ENCODE measurements at places on chromosomes 13 and 19. TPM values are rescaled to one million over a fixed set of nuclear protein-coding genes. Genes with fewer than 3 reads are reported as not detected.

Gene ZNF560
- total RNA-seq = not detected

Gene ZNF549
- total RNA-seq = 10.6 TPM

Gene KIR2DL1
- not detected for total RNA-seq

DNA sequence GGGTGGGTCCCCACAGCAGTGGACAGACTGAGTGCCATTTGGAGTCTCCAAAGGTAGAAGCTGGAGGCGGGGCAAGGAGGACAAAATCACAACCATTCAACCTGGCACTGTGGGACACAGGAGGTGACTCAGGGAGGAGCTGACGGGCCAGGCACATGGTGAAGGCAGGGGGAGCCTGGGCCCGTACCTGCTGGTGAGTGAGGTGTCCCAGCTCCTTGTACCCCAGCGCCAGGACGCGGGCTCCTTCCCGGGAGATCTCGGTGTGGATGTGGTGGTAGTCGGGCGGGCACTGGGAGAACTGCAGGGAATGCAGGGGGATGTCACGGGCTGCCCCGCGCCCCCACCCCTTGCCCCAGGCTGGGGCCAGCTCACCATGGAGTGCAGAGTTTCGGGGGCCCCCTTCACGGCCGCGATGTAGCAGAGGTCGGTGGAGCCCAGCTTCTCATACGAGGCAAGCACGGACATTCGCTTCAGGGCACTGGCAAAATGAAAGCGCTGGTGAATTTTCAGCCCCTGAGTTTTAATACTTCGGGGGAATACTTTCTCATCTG, 9.8 kb downstream of the ATP13A1 start:
- no peak for DNase-seq

- no peak for DNase-seq
Measured at GRCh38 chr13:111398715-111399299, 78.4 kb downstream of the TEX29 start.

GRCh38 chr19:37966662-37967231, 59.7 kb downstream of the SIPA1L3 start:
- DNase-seq = no peak

DNA sequence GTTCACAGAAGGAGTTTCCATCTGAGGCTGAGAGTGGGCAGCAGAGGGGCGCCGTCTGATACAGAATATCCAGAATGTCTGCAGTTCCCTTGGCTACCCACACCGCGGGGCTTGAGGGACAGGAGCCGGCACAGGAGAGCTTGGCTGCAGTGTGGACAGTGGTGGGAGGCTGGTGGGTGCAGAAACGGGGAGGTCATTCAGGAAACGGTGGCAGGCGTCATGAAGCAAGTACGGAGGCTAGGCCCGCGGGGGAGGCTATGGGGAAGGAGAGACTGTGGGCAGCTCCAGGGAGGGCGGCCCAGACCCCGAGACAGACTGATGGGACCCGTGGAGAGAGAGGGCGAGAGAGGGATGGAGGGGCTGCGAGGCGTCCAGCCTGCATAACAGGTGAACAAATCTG, 55.2 kb upstream of the UQCRFS1 start:
- no peak for DNase-seq

Gene ZNF540
- 0.40 TPM for total RNA-seq

DNA sequence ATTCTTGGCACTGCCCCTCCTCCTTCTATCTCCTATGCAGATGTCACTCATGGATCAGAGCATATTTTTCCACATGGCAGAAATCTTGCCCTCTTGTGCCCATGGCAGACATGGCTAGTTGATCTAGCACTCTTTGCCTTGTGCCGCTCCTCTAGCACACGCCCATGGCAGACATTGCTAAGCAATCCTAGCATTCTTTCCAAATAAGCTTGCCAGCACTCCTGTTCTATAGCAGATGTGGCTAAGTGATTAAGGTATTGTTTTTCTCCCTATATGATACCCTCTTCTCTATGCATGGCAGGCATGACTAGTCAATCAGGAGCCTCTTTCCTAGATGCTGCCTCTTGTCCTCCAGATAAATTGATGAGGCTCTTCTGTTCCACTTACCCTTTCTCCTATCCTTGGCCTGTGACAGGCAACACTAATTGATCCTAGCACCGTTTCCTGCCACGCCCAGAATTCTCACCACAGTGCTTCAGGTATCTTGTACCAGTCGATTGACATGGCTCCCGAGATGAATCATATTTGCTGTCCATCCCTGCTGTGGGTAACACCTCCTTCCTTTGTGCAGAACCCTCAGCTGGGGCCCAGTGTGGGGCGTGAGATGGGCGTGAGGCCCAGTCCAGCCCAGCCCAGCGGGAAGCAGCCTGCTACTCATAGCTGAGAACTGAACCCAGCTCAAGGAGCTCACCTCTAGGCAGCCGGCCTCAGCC, 26.9 kb downstream of the TMED1 start:
- DNase-seq = no peak

GRCh38 chr13:99620806-99621205, 119.5 kb downstream of the TM9SF2 start:
- DNase-seq = no peak

DNA sequence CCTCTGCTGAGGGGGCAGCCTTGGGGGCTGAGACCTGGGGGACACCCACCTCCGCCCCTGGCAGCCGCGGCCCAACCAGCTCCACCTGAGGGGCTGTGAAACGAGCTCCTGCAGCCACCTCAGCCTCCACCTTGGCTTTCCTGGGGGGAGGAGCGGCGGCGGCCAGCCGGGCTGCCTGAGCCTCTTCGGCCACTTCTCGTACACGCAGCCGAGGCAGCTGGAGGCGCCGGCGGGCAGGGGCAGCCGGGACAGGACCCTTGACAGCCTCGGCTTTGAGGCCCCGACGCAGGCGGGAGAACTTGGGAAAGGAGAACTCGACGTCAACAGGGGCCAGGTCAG, 7.6 kb upstream of the HIPK4 start:
- no peak for DNase-seq

Gene VAV1
- not detected for total RNA-seq

Gene EFNA2
- 34.7 TPM for total RNA-seq

Gene ZNF701
- total RNA-seq = 16.2 TPM

DNA sequence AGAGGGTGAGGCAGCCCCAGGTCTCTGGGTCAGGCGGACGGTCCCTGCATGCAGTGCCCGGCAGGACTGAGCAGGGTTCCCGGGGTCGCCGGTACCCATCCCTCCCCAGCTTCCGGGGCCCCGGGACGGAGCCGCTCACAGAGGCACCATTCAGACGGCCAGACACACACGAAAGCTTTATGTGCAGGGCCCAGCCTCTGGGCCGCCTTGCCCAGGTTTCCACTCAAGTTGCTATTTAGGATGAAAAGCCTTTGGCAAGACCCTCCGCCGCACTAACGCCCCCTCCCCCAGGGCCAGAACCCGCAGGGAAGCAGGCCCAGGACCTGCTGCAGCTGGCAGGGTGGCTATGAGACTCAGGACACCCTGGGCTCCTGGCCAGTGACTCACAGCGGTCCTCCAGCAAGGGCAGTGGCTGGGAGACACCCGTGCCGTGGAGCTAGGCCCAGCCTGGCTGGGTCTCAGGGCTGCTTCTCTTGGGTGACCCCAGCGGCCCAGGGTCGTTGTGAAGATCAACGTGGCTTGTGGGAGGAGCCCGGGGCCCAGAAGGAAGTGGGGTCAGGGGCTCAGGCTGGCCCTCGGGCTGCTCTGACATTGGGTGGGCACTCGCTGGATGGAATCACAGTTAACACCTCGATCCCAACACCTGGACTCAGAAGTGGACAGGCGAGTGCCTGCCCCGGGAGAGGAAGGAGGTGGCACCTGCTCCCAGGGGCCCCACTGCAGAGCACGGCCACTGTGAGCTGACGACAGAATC, 4.8 kb downstream of the C19orf25 start:
- no peak for DNase-seq

Gene WDR18
- 156 TPM for total RNA-seq

DNA sequence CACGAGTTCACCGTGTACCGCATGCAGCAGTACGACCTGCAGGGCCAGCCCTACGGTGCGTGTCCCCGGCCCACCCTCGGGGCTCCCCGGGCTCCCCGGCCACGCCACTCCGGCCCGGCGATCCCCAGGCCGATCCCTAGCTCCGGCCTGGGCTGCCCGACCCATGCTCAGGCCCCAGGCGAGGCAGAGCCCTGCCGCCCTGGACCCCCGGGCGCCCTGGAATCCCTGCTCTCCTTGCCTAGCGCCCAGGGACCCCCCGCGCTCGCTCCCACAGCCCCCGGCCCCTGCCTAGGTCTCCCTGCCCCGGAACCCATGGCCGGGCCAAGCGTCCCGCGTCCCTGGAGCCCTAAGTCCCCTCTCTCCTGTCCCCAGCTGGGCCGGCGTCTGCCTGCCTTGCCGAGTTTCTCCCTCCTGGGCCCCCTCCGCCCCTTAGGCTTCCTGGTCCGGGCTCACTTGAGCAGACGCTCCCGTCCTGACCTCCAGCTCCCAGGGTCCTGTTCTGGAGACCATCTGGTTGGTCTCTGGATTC, 494 bp downstream of the NCLN start:
- peak; percentile 41 for DNase-seq

GRCh38 chr19:33278403-33279269, 23.7 kb downstream of the CEBPA start:
- no peak for DNase-seq

GRCh38 chr13:48258002-48258401, 25.0 kb downstream of the ITM2B start:
- no peak for DNase-seq

DNA sequence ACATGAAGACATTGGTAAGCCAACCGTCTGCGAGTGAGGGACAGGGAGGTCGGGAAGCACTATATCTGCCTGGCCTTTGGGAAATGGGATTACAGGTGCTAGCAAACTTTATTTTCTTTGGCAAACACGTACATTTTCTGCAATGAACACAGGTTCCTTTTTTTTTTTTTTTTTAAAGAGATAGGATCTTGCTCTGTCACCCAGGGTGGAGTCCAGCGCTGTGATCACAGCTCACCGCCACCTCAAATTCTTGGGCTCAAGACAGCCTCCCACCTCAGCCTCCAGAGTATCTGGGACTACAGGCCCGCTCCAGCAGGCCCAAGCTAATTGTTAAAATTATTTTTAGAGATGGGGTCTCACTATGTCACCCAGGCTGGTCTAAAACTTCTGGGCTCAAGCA, 24.2 kb downstream of the ELAVL1 start:
- DNase-seq = no peak

- DNase-seq = no peak
Measured at GRCh38 chr13:108185223-108185622, 30.1 kb downstream of the LIG4 start.

GRCh38 chr19:13669780-13670355, 94.5 kb upstream of the MRI1 start:
- DNase-seq = no peak

Gene MFSD12
- total RNA-seq = 34.1 TPM

- DNase-seq = peak; percentile 60
Measured at GRCh38 chr19:30498707-30499106, 126.5 kb downstream of the ZNF536 start.

GRCh38 chr19:7852851-7853769, 21.1 kb downstream of the PRR36 start:
- DNase-seq = peak; percentile 91

DNA sequence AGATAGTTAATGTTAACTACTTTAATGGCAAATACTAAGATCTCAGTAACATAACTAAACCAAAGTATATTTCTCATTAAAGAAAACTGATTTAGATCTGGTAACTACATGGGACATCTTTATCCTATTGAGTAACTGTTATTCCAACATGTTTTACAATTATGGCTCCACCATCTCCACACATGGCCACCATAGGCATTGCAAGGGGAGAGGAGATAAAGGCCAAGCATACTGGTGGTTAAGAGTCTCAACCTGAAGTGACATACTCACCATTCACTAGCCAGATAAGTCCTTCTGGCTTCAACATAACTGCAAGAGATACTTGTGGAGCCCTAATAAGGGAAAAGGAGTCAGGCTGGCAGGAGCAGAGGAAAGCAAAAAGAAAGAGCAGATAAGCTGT, 1586.4 kb upstream of the SPRY2 start:
- peak; percentile 6 for DNase-seq

GRCh38 chr19:57829316-57829715, 783 bp upstream of the ZNF587B start:
- no peak for DNase-seq

DNA sequence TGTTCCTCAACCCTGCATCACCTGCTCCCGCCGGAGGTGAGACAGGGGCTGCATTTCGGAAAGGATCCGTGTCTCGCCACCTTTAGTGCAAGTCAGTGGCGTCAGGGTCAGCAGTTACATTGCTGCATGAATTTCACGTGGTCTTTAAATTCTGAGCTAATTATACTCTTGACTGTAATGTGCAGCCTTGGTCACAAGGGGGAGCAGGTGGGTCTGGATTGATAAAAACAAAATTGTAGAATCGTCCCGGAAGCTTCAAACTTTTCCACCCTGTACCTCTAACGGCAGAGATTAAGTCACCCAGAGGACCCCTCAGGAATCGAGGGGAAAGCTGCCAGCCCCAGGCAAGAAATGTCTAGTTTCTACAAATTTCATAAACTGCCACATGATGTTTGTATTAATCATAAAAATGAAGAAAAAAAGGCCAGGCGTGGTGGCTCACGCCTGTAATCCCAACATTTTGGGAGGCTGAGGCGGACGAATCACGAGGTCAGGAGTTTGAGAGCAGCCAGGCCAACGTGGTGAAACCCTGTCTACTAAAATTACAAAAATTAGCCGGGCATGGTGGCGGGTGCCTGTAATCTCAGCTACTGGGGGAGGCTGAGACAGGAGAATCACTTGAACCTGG, 20.2 kb downstream of the BBC3 start:
- peak; percentile 75 for DNase-seq

- DNase-seq = no peak
Measured at GRCh38 chr13:30745906-30746686, 10.8 kb downstream of the ALOX5AP start.

DNA sequence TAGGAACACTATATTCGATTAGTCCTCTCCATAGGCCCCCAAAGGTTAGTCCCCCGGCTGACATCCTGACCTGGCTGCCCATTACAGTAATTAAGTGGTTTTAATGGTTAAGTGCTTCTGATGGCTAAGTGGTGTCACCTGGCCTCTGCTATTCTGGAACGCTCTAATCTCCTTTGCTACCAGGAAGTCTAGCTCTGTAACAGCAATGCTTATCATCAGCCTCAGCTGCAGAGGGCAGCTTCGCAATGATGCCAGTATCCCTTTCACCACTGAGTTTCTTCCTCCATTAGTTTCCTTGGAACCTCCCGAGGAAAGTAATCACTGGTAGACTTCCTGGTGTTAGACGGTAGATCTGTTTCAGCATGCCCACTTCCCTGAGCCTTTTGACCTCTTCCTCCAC, 8.6 kb upstream of the RNF6 start:
- DNase-seq = no peak

- no peak for DNase-seq
Measured at GRCh38 chr19:49971991-49972411, 11.0 kb upstream of the SIGLEC11 start.

DNA sequence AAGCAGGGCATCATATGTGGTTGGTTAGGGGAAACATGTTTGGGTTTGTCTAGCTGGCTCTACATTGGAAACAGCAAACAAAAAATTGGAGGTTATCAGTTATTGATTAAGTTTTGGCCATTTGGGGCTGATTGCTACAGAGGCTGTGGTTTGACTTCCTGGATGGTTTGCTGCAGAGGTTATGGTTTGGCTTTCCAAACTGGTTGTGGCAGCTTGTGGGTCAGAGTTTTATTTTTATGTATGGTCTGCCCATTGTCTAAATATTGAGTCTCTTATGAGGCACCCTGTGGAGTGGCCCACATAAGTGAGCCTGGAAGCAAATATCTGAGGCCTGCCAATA, 261.6 kb downstream of the GPC5 start:
- no peak for DNase-seq
